Naive thymus-derived CD4-positive, alpha-beta T cell (primary cell): ENCODE measurements at places on chromosomes 1 and 21.

- no peaks in the 10 kb centered on the region for H3K36me3 ChIP-seq
- peak overlapping the region; percentile 14 for H3K27ac ChIP-seq
- H3K27me3 ChIP-seq = no peaks in the 10 kb centered on the region
- H3K4me3 ChIP-seq = peak overlapping the region; percentile 31
These were observed 29.4 kb upstream of the PPP2R5A start for GRCh38 chr1:212255705-212256307.

- DNase-seq = no peak
- H3K36me3 ChIP-seq = no peaks in the 10 kb centered on the region
These were observed 300.3 kb upstream of the B3GALT2 start for GRCh38 chr1:193486671-193487229.

- DNase-seq = no peak
- no peaks in the 10 kb centered on the region for H3K27me3 ChIP-seq
- H3K4me3 ChIP-seq = no peak overlapping the region
- H3K36me3 ChIP-seq = no peaks in the 10 kb centered on the region
These were observed 7.4 kb downstream of the DSCAM start for GRCh38 chr21:40839521-40839920.

DNA sequence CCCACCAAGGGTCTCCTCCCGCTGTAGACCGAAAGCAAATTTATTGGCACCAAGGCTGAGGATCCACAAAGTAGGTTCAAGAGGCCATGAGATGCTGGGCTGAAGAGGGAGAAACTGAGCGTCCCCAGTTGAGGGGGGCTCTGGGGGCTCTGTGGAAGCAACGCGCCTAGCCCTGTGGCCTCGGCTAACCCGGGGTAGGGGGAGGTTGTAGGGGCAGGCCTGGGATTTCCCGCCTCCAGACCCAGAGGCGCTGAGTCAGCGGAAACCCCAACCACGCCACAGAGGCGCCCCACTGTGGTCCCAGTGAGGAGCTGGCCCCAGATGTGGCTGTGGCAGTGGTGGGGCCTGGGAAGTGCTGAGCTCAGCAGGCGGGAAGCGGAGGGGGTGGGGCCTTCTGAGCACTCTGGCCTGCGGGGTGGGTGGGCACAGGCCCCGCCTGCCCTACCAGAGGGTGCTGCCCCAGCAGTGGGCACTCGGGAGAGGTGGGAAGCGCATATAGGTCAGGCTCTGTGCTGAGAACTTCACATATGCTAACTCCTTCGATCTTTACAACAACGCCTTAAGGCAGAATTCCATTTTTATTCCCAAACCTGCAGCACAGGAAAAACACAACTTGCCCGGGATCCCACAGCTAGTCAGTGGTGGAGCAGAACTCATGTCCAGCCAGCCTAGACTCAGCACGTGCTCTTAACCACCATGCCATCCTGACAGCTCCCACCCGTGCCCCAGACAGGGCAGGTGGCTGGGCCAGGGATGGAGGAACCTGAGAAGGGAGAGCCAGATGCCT lies 1.5 kb upstream of the COL16A1 start:
- peaks cover 8% of the 10 kb centered on the region for H3K4me1 ChIP-seq
- no peak for DNase-seq
- H3K4me3 ChIP-seq = no peak overlapping the region
- peaks cover 12% of the 10 kb centered on the region for H3K27me3 ChIP-seq

DNA sequence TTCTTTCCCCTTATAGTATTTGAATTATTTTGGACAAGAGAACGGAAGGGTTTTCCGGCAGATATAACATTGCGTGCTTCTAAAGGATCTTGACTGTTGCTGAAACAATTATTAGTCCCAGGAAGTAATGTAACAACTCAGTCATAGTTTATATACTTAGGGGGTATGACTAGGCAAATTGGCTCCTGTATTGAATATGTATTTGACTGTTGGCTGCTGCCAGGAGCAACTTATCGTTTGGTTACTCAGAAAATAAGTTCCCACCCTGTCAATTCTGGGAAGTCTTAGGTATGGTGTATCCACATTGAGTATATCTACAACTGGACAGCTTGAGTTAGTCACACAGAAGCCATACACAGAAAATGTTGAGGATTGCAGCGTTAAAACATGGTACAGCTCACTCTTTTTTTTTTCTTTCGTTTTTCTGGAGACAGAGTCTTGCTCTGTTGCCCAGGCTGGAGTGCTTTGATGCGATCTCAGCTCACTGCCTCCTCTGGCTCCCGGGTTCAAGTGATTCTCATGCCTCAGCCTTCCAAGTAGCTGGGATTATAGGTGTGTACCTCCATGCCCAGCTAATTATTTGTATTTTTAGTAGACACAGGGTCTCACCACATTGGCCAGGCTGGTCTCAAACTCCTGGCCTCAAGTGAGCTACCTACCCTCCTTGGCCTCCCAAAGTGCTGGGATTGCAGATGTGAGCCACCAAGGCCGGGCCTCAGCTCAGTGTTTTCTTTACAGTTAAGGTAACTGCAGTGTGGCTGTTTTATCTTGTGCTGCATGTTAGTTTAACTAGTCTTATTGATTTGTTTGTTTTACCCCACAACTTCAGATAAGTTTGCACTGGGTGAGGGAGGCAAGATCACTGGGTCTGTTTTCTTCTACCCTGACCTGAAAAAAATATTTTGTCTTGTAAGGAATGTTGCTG lies 10.2 kb downstream of the SMAP2 start:
- peaks cover 82% of the 10 kb centered on the region for H3K4me1 ChIP-seq
- H3K27me3 ChIP-seq = no peaks in the 10 kb centered on the region
- H3K27ac ChIP-seq = peak overlapping the region; percentile 99
- DNase-seq = no peak
- H3K36me3 ChIP-seq = no peaks in the 10 kb centered on the region

DNA sequence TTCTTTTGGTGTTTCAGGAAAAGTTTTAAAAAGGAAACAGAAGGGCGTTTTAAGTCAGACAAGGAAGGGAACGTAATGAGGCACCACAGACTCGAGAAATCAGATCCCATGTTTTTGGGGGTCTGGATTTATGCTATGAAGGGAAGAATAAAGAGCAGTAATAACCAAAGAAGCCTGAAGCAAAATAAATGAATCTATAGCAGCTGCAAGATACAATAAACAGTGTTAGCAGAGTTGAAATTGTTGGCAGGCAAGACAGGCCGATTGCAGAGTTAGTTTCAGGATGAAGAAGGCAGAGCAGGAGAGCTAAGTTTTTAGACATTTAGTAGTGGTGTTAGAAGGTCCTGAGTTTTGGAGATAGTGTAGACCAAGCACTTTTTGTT lies 425 bp downstream of the DDR2 start:
- no peak overlapping the region for H3K27ac ChIP-seq
- no peaks in the 10 kb centered on the region for H3K27me3 ChIP-seq
- H3K4me3 ChIP-seq = no peak overlapping the region

DNA sequence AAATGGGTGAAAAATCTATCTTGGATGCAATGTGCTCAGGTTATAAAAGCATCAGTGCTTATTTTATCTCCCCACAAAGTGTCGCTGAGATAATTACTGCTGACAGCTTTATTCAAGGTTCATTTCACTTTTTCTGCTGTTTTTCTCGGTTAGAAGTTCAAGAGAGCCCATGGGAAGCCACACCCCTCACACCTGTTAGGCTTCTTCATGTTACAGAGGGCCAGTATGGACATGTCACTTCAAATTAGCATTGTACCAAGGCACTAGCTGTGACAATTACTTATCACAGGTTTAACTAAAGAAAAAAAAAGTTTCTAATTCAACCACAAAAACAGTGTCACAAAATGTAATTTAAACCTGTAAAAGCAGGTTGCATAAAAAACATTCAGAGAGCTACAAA lies 187.3 kb upstream of the DMRTA2 start:
- DNase-seq = no peak
- H3K27ac ChIP-seq = no peak overlapping the region
- H3K4me1 ChIP-seq = peaks cover 5% of the 10 kb centered on the region
- H3K4me3 ChIP-seq = no peak overlapping the region
- no peaks in the 10 kb centered on the region for H3K36me3 ChIP-seq
- H3K27me3 ChIP-seq = no peaks in the 10 kb centered on the region

DNA sequence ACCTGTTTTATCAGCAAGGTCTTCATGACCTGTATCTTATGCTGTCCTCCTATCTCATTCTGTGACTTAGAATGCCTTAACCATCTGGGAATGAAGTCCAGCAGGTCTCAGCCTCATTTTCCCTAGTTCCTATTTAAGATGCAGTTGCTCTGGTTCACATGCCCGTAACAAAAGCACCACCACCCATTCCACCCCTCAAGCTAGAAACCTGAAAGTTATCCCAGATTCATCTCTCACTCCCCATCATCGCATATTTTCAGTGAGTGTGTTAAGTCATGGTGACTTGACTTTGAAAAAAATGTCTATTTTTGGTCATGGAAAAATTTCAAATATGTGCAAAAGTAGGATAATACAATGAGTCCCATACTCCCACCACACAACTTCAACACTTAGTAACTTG lies 11.7 kb downstream of the HMGN2 start:
- H3K4me1 ChIP-seq = no peaks in the 10 kb centered on the region
- no peaks in the 10 kb centered on the region for H3K27me3 ChIP-seq
- DNase-seq = no peak
- H3K4me3 ChIP-seq = no peak overlapping the region

DNA sequence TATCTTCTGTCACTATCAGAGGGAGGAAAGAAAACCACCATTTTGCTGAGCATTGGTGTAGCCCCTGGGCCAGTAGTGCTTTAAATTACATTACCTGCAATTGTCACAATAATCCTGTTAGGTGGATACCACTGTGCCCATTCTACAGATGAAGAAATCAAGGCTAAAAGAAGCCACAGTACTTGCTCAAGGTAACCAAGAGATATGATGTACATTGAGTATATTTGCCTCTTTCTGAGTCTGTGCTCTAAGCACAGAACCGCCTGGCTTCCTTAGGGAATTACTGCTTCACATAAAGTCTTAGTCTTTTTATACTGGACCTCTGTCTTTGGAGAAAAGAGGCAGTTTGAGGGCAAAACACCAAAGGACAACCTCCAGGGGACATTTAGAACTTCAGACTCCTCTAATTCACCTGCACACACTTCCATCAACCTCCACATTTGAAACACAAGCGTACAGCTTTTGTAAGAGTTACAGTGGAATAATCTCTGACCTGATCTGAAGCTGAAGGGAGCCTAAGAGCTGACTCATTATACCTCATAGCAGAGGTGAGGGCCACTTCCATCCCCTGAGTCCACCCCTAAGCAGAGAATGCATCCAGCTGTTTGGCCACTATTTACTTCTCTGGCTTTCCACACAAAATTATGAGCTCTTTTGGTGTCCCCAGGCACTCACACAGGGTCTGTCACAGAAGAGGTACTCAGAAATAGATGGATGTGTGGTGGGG lies 61.8 kb downstream of the PLPP3 start:
- H3K36me3 ChIP-seq = no peaks in the 10 kb centered on the region
- H3K4me3 ChIP-seq = no peak overlapping the region
- no peaks in the 10 kb centered on the region for H3K27me3 ChIP-seq
- H3K4me1 ChIP-seq = no peaks in the 10 kb centered on the region

- no peak overlapping the region for H3K4me3 ChIP-seq
- DNase-seq = no peak
- H3K4me1 ChIP-seq = no peaks in the 10 kb centered on the region
- H3K27me3 ChIP-seq = no peaks in the 10 kb centered on the region
These were observed 194.4 kb downstream of the EIF4G3 start for GRCh38 chr1:20982316-20982715.

GRCh38 chr21:25837533-25838265 lies 102.9 kb downstream of the GABPA start:
- H3K4me3 ChIP-seq = no peak overlapping the region
- no peak overlapping the region for H3K27ac ChIP-seq
- H3K36me3 ChIP-seq = no peaks in the 10 kb centered on the region
- no peak for DNase-seq

GRCh38 chr1:84581648-84582047 lies 7.4 kb upstream of the CTBS start:
- no peaks in the 10 kb centered on the region for H3K36me3 ChIP-seq
- no peak overlapping the region for H3K4me3 ChIP-seq
- no peaks in the 10 kb centered on the region for H3K27me3 ChIP-seq
- no peak overlapping the region for H3K27ac ChIP-seq
- no peak for DNase-seq
- no peaks in the 10 kb centered on the region for H3K4me1 ChIP-seq

GRCh38 chr21:42925114-42925926 lies at the start of gene ERVH48-1:
Gene ERVH48-1 (minus strand): TSS chr21:42925630. CDS start chr21:42919006, 6,624 bp downstream.
- peaks cover 9% of the 10 kb centered on the region for H3K4me1 ChIP-seq
- no peaks in the 10 kb centered on the region for H3K27me3 ChIP-seq
- no peak for DNase-seq
- H3K4me3 ChIP-seq = no peak within 1 kb of the TSS

GRCh38 chr1:181583598-181583997 lies 100.3 kb downstream of the CACNA1E start:
- no peaks in the 10 kb centered on the region for H3K36me3 ChIP-seq
- no peak overlapping the region for H3K4me3 ChIP-seq
- H3K4me1 ChIP-seq = no peaks in the 10 kb centered on the region
- H3K27ac ChIP-seq = no peak overlapping the region
- DNase-seq = no peak

- no peaks in the 10 kb centered on the region for H3K36me3 ChIP-seq
- H3K4me1 ChIP-seq = no peaks in the 10 kb centered on the region
- H3K4me3 ChIP-seq = no peak overlapping the region
- H3K27ac ChIP-seq = no peak overlapping the region
- H3K27me3 ChIP-seq = no peaks in the 10 kb centered on the region
These were observed 108.2 kb downstream of the TIAM1 start for GRCh38 chr21:31235671-31236450.

GRCh38 chr1:210394281-210394821 lies 65.6 kb downstream of the HHAT start:
- no peak overlapping the region for H3K27ac ChIP-seq
- H3K4me3 ChIP-seq = no peak overlapping the region
- no peak for DNase-seq

- H3K27ac ChIP-seq = peak overlapping the region; percentile 94
- H3K4me3 ChIP-seq = peak overlapping the region; percentile 89
These were observed 1.5 kb downstream of the TNFRSF25 start for GRCh38 chr1:6464514-6464836.

GRCh38 chr1:64112281-64112680 lies 91.1 kb upstream of the UBE2U start:
- H3K27me3 ChIP-seq = no peaks in the 10 kb centered on the region
- no peak overlapping the region for H3K27ac ChIP-seq
- H3K4me1 ChIP-seq = no peaks in the 10 kb centered on the region
- H3K4me3 ChIP-seq = no peak overlapping the region

GRCh38 chr1:198175423-198176170 lies 18.8 kb downstream of the NEK7 start:
- no peaks in the 10 kb centered on the region for H3K27me3 ChIP-seq
- H3K4me3 ChIP-seq = peak overlapping the region; percentile 8
- H3K4me1 ChIP-seq = peaks cover 80% of the 10 kb centered on the region
- H3K36me3 ChIP-seq = no peaks in the 10 kb centered on the region
- DNase-seq = peak; percentile 59
- H3K27ac ChIP-seq = peak overlapping the region; percentile 59
